ENCODE measurements at places on chromosomes 12 and 14. TPM values are rescaled to one million over a fixed set of nuclear protein-coding genes. Genes with fewer than 3 reads are reported as not detected.

LGALS3 gene
- total RNA-seq = 40.6 TPM

DIO3 gene
- not detected for total RNA-seq

SMIM41 gene
- not detected for total RNA-seq

RGS6 gene
- 0.53 TPM for total RNA-seq

CD163 gene
- not detected for total RNA-seq

ARMH4 gene
- not detected for total RNA-seq

TECPR2 gene
- 8.1 TPM for total RNA-seq

STYK1 gene
- 0.34 TPM for total RNA-seq

NRIP2 gene
- not detected for total RNA-seq
